ENCODE measurements at places on chromosomes 12 and 14.

- H3K27ac ChIP-seq, result no peak overlapping the region
- H3K36me3 ChIP-seq, result no peaks in the 10 kb centered on the region
- H3K4me1 ChIP-seq, result peaks cover 15% of the 10 kb centered on the region
- H3K4me3 ChIP-seq, result no peak overlapping the region
- no peak for DNase-seq
Measured at GRCh38 chr14:89773644-89774316, 180.8 kb downstream of the EFCAB11 start.

GRCh38 chr14:40413136-40413535 is 980.9 kb upstream of the FBXO33 start:
- H3K4me3 ChIP-seq, result no peak overlapping the region
- no peak for DNase-seq
- no peaks in the 10 kb centered on the region for H3K27me3 ChIP-seq
- H3K4me1 ChIP-seq, result no peaks in the 10 kb centered on the region

DNA sequence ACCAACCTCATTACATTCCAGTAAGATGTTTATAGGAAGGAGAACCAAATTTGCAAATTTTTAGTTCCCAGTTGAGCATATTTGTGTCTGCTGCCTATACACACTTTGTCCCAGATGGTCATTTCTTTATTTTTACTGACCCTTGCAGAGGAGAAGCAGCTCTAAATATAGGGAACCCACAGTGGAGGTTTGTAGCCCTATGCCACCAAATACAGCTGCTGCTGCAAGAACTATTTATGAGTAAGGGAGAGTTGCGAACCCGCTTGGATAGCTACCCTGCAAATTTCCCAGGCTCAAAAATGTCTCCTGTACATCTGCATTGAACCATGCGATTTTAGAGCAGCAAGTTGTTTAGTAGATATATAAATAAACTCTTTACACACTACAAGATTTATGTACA is 48.2 kb downstream of the NAV3 start:
- no peaks in the 10 kb centered on the region for H3K27me3 ChIP-seq
- no peak overlapping the region for H3K4me3 ChIP-seq

GRCh38 chr14:73491256-73492042 is 716 bp downstream of the RIOX1 start:
- DNase-seq, result peak; percentile 35
- peak overlapping the region; percentile 92 for H3K27ac ChIP-seq
- H3K27me3 ChIP-seq, result no peaks in the 10 kb centered on the region
- peaks cover 33% of the 10 kb centered on the region for H3K4me1 ChIP-seq
- H3K4me3 ChIP-seq, result peak overlapping the region; percentile 68

- no peak for DNase-seq
- no peak overlapping the region for H3K27ac ChIP-seq
- H3K27me3 ChIP-seq, result no peaks in the 10 kb centered on the region
- no peaks in the 10 kb centered on the region for H3K4me1 ChIP-seq
Measured at GRCh38 chr12:85781766-85782165, 54.4 kb downstream of the RASSF9 start.

GRCh38 chr12:52648012-52648550 is 3.9 kb downstream of the KRT2 start:
- no peaks in the 10 kb centered on the region for H3K4me1 ChIP-seq
- H3K27ac ChIP-seq, result no peak overlapping the region
- H3K36me3 ChIP-seq, result no peaks in the 10 kb centered on the region
- H3K4me3 ChIP-seq, result no peak overlapping the region
- DNase-seq, result no peak

- no peak overlapping the region for H3K4me3 ChIP-seq
- DNase-seq, result no peak
- no peaks in the 10 kb centered on the region for H3K4me1 ChIP-seq
- H3K36me3 ChIP-seq, result no peaks in the 10 kb centered on the region
- no peak overlapping the region for H3K27ac ChIP-seq
- peaks cover 16% of the 10 kb centered on the region for H3K27me3 ChIP-seq
Measured at GRCh38 chr14:89017417-89017816, 193.0 kb downstream of the TTC8 start.

GRCh38 chr12:43291516-43291915 is 260.5 kb downstream of the ADAMTS20 start:
- H3K4me3 ChIP-seq, result no peak overlapping the region
- peaks cover 3% of the 10 kb centered on the region for H3K4me1 ChIP-seq

DNA sequence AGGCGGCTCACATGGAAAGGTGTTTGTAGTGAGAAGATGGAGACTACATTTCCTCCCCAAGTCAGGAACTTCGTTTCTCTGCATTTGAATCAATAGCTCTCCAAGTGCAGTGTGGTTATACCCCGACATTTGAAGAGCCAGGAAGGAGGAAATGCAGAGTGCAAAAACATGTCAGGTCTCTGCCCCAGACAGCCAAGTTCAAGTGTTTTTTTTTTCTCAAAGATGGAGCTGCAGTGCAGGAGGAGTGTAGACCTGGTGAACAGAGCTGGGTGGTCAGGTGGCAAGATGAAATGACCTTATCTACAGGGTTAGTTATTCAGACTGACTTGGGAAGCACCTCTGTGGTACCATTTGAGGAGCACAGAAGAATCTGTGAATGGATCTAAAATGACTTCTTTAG is 21.3 kb downstream of the MLXIP start:
- peak overlapping the region; percentile 88 for H3K27ac ChIP-seq
- no peaks in the 10 kb centered on the region for H3K27me3 ChIP-seq
- DNase-seq, result no peak
- H3K36me3 ChIP-seq, result no peaks in the 10 kb centered on the region

DNA sequence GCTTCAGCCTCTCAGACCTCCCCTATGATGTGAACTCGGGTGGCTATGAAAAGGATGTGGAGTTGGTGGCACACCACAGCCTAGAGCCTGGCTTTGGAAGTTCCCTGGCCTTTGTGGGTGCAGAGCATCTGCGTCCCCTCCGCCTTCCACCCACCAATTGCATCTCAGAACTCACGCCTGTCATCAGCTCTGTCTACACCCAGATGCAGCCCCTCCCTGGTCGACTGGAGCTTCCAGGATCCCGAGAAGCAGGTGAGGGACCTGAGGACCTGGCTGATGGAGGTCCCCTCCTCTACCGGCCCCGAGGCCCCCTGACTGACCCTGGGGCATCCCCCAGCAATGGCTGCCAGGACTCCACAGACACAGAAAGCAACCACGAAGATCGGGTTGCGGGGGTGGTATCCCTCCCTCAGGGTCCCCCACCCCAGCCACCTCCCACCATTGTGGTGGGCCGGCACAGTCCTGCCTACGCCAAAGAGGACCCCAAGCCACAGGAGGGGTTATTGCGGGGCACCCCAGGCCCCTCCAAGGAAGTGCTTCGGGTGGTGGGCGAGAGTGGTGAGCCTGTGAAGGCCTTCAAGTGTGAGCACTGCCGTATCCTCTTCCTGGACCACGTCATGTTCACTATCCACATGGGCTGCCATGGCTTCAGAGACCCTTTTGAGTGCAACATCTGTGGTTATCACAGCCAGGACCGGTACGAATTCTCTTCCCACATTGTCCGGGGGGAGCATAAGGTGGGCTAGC is 7.0 kb upstream of the RPS26 start:
- no peaks in the 10 kb centered on the region for H3K4me1 ChIP-seq
- H3K27me3 ChIP-seq, result no peaks in the 10 kb centered on the region
- DNase-seq, result no peak
- H3K27ac ChIP-seq, result no peak overlapping the region
- H3K4me3 ChIP-seq, result no peak overlapping the region
- H3K36me3 ChIP-seq, result peaks cover 64% of the 10 kb centered on the region
